ENCODE measurements at places on chromosomes 3 and 15.

DNA sequence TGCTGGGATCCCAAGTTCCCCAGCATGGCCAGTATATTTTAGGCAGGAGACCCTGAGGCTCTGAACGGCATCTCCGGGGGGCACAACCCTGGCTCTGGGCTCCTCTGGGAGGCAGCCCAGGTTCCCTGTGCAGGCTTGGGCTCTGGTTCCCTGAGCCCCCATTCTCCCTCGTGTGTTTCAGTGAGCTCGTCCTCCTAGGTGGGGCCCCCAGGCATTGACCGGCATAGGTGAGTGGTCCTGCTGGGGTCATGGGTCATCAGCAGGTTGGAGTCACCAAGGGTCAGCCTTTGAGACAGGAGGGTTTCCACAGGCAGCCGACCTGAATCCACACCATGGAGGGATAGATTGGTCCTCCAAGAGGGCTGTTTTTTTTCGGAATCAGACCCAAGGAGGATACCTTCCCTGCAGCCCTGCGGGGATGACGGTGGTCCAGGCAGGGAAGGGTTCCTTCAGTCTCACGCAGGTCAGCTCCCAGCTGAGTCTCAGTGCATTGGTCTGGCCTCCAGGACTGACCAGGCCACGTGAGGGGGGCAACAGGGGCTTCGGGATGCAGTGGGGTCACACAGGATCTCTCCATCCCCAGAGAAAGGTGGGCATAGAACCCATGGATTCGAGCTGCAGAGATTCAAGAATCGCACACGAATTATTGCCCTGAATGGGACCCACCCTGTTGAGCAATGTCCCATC is 226.0 kb downstream of the SNRPN start:
- DNase-seq = no peak

DNA sequence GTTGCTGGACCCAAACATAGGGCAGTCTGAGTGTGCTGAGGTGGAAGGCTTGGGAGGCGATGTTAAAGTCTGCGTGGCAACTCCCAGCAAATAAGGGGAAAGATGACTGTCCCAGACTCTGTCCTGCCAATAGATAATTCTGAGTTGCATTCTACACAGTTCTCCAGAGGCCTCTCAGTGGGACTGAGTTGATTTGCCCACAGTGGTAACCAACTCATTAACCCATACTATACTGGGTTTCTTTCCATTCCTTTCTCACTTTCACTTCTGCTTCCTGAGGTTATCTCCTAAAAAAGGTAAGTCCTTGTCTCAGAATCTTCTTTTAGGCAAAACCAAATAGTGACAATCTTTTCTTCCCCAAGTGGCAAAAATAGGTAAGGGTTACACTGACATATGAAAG is 549.9 kb upstream of the DPPA4 start:
- DNase-seq = no peak

GRCh38 chr15:20665653-20666052 is 124.1 kb upstream of the GOLGA6L6 start:
- DNase-seq = no peak

DNA sequence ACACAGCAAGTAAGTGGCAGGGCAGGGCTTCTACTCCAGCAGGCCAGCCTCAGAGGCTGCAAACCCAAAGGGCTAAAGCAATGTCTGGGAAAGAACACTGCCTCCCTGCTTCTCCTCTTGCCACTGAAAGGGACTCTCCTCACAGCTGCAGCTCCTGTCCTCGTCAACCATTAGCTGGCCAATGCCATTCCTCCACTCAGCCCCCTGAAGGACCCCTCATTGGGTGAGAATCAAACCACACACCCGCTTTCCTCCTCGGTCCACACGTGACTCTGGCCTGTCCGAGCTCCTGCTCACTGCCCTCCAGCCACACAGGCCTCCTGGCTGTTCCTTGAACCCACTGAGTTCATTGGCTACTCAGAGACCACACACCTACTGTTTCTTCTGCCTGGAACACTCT is 253.7 kb upstream of the TLE3 start:
- DNase-seq = no peak

- DNase-seq = no peak
Observed at GRCh38 chr15:99720533-99720932, 12.7 kb downstream of the LYSMD4 start.

- DNase-seq = no peak
Observed at GRCh38 chr15:93779341-93779740, 452.0 kb upstream of the MCTP2 start.

- DNase-seq = no peak
Observed at GRCh38 chr3:129030611-129031010, 29.5 kb downstream of the EFCC1 start.

GRCh38 chr3:48684480-48685143 is 1.1 kb downstream of the NCKIPSD start:
- DNase-seq = no peak

Data from NCI-H1436 treated with DMSO at 0.1 percent for 48 hours (cell line).